ENCODE measurements at places on chromosomes 12 and 14.

- no peak for DNase-seq
Measured at GRCh38 chr12:42468921-42469320, 120.6 kb downstream of the PRICKLE1 start.

GRCh38 chr12:75665216-75665615, 153.8 kb upstream of the KRR1 start:
- no peak for DNase-seq

DNA sequence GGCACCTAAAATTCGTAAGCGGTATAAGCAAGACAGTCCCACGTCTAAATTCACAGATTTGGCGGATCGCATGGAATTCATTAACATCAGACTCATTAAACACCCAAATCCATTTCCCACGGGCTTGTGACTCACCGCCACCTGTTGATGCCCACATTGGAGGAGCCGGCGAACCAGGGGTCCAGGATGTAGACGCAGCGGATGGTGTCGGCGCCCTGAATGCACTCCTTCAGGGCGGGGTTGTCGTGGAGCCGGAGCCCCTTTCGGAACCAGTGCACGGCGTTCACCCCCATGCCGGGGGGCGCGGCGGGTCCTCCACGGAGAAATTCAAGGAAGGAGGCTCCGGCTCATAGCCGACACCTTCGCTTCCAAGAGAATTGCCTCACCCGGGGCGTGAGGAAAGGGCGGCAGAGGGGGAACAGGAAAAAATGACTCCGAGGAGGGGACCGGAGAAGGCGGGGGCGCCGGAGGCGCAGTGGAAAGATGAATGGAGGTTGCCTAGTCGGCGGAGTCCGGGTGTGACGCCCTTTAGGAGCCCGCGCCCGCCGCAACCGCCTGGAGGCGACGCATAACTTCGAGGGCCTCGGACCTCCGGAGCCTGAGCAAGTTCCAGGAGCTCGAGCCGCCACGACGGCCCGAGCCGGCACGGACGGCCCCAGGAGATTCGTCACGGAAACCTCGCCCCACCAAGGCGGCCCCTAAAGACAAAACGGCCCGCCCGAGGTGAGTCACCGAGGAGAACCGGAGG, 506 bp downstream of the CRY1 start:
- DNase-seq, result peak; percentile 73

- DNase-seq, result no peak
Measured at GRCh38 chr14:81178063-81178462, 42.7 kb downstream of the GTF2A1 start.

DNA sequence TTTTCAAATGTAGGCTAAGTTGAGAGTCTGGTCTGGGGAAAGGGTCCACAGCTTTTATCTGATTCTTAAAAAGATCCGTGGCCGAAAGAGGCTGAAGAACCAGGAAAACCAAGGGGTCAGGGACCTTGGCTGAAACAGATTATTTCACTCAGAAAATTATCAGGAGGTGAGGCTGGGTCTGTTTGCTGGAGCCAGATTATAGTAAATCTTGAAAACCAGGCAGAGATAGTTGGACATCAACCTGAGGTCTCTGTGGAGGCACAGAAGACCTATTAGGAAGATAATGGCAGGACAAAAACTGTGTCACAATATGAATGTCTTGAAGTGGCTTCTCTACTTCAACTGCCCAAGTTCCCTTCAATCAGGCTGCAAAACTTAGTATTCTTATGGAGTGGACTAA, 1.6 kb upstream of the MED21 start:
- no peak for DNase-seq

DNA sequence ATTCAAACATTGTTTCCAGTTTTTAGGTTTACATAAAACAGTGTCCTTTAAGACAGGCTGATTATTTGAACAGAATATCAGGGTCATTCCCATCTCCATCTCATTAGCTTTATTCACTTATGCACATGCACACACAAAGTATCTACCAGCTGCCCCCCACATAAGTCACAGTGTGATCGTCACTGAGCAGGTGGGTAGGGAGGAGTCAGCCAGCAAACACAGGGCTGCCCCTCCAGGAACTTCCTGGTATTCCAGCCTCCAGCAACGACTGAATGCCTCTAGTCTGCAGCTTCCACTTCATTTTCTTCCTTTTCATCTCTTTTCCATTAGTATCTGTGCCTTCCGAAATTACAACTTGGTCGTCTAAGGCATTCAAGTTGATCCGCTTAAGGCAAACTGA, 48.8 kb upstream of the FOXN3 start:
- DNase-seq, result no peak
